ENCODE measurements at places on chromosomes 12 and 14. TPM values are rescaled to one million over a fixed set of nuclear protein-coding genes. Genes with fewer than 3 reads are reported as not detected.

Gene PA2G4
- polyA plus RNA-seq, result 112 TPM

Gene TPH2
- polyA plus RNA-seq, result not detected

Gene KRT72
- not detected for polyA plus RNA-seq

Gene ATP2B1
- 102 TPM for polyA plus RNA-seq

Gene IL22
- not detected for polyA plus RNA-seq

Gene PAX9
- polyA plus RNA-seq, result not detected

Gene VRK1
- 35.9 TPM for polyA plus RNA-seq

Gene AMN
- polyA plus RNA-seq, result 15.0 TPM

Gene LRRC9
- not detected for polyA plus RNA-seq

All from IgD-negative memory B cell (primary cell).